ENCODE measurements at places on chromosomes 3 and 15. TPM values are rescaled to one million over a fixed set of nuclear protein-coding genes. Genes with fewer than 3 reads are reported as not detected.
A peak's percentile ranks its signal among the peaks of the same experiment; 100 is the strongest.

DNA sequence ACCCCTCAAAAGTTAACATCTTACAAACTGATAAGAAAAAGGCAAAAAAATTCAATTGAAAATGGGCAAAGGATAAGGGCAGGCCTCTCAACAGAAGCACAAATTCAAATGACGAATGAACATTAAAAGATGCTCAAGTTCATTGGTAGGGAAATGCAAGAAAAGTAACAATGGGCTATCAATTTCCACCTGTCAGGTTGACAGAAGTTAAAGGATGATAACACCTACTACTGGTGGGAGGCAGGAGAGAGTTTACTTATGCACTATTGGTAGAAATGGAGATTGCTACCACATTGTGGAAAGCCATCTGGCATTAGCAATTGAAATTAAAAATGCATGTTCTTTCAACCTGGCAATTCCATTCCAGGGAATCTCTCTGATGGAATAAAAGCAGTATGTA is 35.6 kb upstream of the TNFAIP8L3 start:
- no peak for DNase-seq

The KPNA4 gene
- total RNA-seq, result 61.6 TPM

- DNase-seq, result no peak
These were observed 494.0 kb upstream of the SUCLG2 start for GRCh38 chr3:68148447-68148846.

GRCh38 chr15:60960517-60960916 is 268.6 kb downstream of the RORA start:
- no peak for DNase-seq

- DNase-seq, result no peak
These were observed 5.9 kb downstream of the LYSMD4 start for GRCh38 chr15:99727330-99727729.

DNA sequence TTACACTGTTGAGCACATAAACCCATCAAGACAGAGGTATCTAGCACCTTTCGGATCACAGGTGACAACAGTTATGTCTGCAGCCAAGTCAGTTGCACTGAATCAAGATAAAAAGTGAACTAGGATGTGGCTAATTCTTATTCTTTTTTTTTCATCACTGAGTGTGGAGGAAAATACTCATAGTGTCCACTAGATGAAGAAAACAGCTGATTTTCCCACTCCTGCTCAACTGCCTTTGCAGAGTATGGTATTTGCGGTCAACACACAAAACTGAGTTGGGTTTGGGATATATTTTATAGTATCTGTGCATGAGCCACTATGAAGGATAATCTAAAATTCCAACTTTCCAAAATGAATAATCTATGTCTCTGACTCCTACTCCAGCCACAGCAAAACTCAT is 32.5 kb downstream of the IL17RD start:
- DNase-seq, result no peak

The DRD3 gene
- total RNA-seq, result not detected

- no peak for DNase-seq
These were observed 212.6 kb upstream of the ICE2 start for GRCh38 chr15:60691508-60692047.

DNA sequence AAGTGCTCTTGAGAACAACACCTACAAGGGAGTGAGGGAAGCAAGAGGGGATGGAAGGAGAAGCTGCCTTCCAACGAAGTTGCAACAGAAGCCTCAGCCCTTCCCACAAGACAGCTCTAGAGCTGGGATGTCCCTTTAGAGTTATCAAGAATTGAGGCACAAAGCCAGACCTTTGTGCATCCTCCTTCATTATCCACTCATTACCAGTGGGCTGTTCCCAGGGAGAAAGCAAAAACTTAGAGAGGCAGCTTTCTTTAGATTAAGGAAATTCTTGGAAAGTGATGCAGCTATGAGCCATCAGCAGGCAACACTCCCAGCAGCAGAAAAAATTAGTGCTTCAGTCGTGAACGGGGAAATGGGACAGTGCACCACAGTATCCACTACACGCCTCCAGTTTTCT is 10.6 kb upstream of the CD96 start:
- no peak for DNase-seq

DNA sequence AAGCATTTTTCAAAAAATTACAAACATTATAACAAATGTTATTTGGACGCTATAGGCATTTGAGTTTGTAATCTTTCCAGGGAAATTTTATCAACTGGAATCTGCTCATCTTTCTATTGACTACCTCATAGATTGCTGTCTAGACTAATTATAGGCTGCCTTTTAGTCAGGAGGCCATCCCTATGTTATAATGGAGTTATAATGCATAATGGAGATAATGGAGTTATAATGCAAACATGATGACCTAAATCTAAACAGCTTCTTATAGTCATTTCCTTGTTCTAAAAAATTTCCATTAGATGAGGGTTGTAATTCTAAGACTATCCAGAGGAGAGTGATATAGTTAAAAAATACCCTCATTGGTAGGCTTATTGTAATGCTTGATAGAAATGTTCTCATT is 226.4 kb downstream of the SI start:
- no peak for DNase-seq

The ADAMTS9 gene
- total RNA-seq, result 11.7 TPM

The GRIP2 gene
- total RNA-seq, result 1.1 TPM

- DNase-seq, result no peak
These were observed 57.2 kb downstream of the ITGB5 start for GRCh38 chr3:124829819-124830554.

- no peak for DNase-seq
These were observed 61.2 kb downstream of the PAK2 start for GRCh38 chr3:196800742-196801434.

The RBMS3 gene
- 58.5 TPM for total RNA-seq

DNA sequence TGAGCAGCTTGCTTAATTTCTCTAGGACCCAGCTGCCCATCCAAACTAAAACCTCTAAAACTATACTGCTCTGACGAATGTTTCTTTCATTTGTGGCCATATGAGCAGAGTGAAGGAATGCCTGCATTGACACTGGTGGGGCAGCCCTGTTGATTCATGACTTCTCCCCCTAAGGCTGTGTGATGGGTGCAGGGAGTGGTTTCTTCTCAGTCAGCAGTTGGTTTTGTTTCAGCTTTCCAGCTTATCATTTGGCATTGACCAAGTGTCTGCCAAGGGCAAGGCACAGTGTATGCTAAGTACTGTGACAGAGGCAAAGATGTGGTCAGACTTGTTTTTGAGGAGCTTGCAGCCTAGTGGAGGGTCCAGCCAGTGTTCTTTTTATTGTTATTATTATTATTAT is 4.7 kb downstream of the ABHD6 start:
- no peak for DNase-seq

- DNase-seq, result peak; percentile 29
These were observed 1.6 kb downstream of the GRIP2 start for GRCh38 chr3:14538451-14539088.

GRCh38 chr3:37949866-37950265 is 40.7 kb upstream of the VILL start:
- no peak for DNase-seq

GRCh38 chr3:118228151-118228550 is 806.5 kb downstream of the IGSF11 start:
- DNase-seq, result no peak

GRCh38 chr15:88646088-88646405 is 7.2 kb downstream of the ISG20 start:
- no peak for DNase-seq

The GCNT3 gene
- 0.68 TPM for total RNA-seq

DNA sequence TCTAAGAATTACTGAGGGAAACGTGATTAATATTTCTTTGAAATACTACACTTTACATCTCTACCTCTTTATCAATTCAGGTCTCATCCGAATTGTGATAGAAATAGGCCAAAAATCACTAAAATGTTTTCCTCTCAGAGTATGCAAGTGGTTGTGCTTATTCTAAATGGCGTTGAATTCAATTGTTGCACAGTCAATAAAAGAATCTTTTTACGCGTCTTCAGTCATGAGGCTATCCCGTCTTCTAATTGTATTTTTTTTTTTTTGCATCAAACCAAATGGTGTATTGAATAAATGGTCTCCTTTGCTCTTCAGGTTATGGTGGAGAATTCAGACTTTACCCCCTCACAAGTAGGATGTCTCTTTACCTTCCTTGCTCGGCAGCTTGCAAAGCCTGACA is 112.6 kb downstream of the VPS8 start:
- no peak for DNase-seq

The SAXO2 gene
- total RNA-seq, result 15.8 TPM

GRCh38 chr15:69462030-69462492 is 9.4 kb downstream of the RPLP1 start:
- DNase-seq, result peak; percentile 76

GRCh38 chr3:61066800-61067199 is 184.5 kb downstream of the FHIT start:
- no peak for DNase-seq

The ATP13A4 gene
- 188 TPM for total RNA-seq

DNA sequence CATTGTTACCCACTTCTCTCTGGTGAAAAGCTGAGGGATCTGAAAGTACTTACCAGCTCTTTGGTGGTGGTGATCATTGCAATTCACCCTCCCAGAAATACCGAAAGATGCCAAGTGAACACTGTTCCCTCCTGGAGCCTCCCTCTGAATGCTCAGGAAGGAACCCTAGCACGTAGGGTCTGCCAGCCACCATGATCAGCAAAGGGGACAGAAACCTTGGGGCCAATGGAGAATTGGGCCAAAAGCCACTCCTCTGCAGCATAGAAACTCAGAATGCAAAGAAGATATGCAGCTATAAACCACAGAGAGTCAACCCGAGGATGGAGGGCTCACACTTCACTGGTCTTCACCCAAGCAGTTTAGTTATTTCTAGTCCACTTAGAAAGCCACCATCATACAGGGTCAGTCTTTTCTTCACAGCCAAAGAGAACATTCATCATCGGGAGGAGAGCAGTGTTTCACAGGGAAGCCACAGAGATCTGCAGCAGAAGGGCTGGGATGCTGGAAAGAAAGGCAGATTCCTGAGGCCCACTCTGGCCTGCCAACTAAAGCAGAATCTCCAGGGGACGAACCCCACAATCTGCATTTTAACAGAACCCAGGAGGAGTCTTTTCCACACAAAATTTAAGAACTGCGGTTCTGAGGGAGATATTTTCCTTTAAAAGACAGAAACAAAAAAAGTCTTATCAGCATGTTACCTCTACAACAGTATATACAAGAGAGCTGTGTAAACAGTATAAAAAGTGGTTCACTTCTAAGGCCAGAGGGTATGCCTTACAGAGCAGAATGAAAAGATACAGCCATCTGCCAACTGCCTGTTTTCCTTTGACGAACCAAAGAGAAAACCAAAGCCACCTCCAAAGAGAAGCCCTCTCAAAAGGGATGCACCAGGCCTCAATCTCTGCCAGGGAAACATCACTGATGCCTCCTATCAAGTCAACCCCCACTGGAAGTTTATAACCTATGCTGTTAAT is 11.3 kb downstream of the TBC1D2B start:
- DNase-seq, result no peak

DNA sequence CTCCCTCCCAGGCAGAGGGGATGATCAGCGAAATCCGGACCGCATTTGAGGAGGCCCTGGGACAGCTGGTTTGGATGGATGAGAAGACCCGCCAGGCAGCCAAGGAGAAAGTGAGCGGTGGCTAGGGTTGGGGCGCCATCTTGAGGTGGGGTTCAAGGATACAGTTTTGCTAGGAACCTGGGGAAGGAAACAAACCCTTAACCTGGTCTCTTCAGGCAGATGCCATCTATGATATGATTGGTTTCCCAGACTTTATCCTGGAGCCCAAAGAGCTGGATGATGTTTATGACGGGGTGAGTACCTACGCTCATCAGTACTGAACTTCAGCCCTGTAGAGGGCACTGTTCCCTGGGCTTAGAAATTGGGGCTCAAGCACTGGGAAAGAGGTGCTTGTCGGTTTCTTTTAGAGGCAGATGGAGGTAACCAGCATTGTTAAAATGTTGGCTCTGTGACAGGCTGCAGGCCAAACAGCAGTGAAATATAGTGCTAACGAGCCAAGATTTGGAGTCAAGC is 9.6 kb upstream of the PSMD2 start:
- peak; percentile 58 for DNase-seq

GRCh38 chr15:26926081-26926480 is 44.9 kb upstream of the GABRG3 start:
- DNase-seq, result no peak

- no peak for DNase-seq
These were observed 3.3 kb upstream of the TIPIN start for GRCh38 chr15:66359740-66360139.

The ZMAT3 gene
- total RNA-seq, result 20.6 TPM
